NCI-H2227 treated with DMSO at 0.1 percent for 48 hours (cell line): ENCODE measurements at places on chromosomes 12 and 14.

DNA sequence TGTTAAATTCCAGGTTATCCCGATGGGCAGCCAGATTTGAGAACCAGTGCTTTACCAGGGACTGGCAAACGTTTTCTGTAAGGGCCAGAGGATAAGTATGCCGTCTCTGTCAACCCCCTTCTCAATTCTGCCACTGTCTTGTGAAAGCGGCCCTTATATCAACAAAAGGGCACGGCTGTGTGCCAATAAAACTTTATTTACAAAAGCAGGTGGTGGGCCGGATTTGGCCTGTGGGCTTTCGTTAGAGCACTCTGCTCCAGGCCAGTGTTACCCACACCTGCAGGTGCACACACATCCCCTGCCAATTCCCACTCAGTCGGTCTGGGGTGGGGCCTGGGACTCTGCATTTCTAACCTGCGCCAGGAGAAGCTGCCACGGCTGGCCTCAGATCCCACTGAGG, 111.2 kb downstream of the RFLNA start:
- no peak for DNase-seq

GRCh38 chr14:34662561-34663088, 32.7 kb upstream of the SNX6 start:
- DNase-seq: no peak

- no peak for DNase-seq
Measured at GRCh38 chr14:93079321-93079720, 36.4 kb downstream of the ITPK1 start.

DNA sequence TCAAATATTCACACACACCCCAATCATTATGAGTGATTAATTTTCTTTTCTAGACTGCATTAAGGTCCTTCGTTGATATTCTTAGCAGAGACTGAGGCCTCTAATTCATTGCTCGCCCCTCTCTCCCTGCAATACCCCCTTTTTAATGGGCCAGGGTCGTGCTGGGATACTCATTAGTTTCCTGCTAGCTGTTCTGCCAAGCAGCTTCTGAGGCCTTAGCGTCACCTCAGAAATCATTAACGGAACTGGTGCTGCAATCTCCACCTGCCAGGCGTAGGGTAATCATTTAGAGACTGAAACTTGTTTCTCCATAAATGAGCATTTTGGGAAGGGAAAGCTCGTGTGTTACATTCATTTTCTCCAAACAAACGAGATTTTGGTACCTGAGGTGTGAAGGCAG, 1054.7 kb downstream of the GALC start:
- no peak for DNase-seq

GRCh38 chr12:57203201-57203600, 13.4 kb upstream of the NXPH4 start:
- DNase-seq: no peak

- no peak for DNase-seq
Measured at GRCh38 chr12:32305163-32305562, 94.2 kb upstream of the FGD4 start.

DNA sequence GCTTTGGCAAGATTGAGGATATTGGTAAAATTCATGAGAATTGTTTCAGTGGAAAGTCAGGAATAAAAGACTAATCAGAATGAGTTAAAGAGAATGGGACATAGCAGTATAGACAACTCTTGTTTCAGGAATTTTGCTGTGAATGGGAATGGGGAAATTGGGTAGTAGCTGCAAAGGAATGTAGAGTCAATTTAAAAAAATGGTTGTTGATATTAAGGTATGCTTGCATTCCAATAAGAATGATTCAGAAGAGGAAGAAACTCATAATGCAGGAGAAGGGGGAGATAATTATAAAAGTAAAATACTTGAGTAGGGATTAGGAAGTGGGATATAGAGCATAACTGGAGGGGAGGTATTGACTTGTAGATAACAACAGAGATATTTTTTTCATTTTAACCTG, 40.7 kb downstream of the MNAT1 start:
- DNase-seq: no peak

GRCh38 chr12:43964033-43964432, 128.2 kb downstream of the TMEM117 start:
- peak; percentile 15 for DNase-seq

DNA sequence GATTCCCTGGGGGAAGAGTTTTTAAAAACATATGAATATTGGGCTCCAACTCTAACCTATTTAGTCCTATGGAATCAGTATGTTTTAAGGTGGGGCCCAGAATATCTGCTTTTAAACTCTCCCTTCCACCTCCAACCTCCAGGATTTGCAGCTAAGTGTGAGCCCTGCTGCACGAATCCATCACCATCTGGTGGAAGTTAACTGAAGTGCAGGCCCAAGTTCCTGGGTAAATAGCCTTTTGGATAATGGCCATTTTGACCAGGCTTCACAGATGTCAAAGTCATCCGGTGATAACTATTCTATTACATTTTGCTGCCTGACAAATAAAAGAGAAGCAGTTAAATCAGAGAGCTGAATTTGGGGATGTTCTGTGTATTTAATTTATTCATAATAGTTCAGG, 58.1 kb upstream of the RMST start:
- peak; percentile 21 for DNase-seq

DNA sequence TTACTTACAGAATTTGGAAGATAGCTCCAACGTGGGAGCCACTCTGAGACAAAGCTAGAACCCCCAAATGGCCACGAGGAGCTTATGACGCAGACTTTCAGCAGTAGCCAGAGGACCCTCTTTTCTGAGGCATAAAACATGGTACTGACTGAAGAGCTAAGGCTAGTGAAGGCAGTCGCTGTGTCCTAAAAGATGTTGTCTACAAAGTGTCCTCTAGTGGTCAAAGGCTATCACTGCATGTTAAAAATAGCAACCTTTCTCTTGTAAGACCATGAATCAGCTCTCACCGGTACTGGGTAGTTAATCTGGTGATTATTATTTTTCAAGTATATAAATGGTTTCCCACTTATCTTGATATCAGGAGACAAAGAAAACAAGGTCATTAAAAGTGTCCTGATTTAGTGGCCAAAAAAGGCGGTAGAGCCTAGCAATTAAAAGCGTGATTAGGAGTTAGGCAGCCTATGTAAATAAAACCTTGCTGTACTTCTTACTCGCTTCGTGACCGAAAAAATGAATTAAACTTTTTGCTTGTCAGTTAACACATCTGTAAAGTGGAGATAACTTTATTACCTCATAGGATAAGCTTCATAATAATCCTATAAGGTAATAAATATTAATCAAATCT, 47.0 kb upstream of the LGR5 start:
- peak; percentile 42 for DNase-seq

GRCh38 chr14:23883684-23884540, 69.7 kb upstream of the DHRS4 start:
- DNase-seq: no peak

DNA sequence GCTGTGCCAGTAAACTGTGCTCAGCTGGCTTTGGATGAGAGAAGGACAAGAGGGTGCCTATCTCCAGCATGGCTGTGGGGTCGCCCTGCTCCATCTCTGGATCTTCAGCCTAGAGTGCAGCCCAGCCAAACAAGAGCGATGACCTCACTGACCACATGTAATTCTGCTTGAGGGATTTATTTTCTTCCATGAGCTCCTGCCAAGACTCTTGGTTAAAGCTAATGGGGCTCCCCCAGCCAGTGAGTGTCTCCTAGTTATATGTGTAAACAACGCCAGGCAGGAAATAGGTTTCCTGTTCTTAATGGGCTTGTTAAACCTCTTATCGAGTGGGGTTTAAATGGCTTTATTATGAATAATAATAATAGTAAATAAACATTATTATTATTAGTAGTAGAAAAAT, 397.2 kb downstream of the NRXN3 start:
- DNase-seq: no peak

DNA sequence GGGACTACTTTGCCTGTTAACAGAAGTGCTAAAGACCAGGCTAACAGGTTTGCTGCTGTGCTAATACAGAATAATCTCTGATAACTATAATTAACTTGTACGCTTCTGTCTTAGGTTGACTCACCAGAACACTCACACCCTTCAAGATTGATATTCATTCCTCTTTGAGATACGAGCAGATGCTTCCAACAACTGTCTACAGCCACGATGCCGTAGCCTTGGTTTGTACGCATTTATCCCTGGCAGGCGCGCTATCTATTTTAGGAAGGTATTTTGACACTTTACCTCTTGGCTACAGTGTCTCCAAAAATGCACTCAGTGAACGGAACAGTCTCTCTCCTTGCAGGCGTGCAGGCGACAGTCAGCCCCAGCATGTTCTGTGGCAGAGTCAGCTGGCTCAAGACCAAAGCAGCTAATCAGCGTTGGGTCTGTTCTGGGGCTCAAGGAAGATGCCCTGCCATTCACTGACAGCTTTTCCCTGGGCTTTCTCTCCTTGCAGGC, 146.4 kb upstream of the PRICKLE1 start:
- DNase-seq: no peak
